ENCODE measurements at places on chromosomes 6 and 20.

GRCh38 chr6:131199568-131200272 is 64.5 kb downstream of the AKAP7 start:
- DNase-seq = peak; percentile 75

GRCh38 chr6:75747152-75747992 is 1.7 kb upstream of the MYO6 start:
- no peak for DNase-seq

GRCh38 chr20:13059398-13060136 is 50.8 kb downstream of the SPTLC3 start:
- DNase-seq = no peak

DNA sequence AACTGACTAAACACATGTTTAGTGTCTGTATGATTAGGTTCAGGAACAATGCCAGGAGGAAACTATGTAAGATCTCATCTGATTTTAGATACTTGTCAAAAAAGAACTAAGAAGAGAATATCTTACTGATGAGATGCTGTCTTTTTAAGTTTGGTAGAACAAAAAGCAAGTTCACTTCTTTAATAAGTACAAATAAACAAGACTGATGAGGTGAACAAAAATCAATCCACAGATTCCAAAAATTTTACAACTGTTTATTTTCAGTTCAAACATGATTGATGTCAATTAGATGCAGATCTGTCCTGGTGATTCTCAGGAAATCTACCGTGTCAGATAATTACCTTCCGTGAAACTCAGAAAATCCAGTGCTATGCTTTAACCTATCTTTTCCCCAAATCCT is 24.9 kb downstream of the EPHA7 start:
- DNase-seq = no peak

DNA sequence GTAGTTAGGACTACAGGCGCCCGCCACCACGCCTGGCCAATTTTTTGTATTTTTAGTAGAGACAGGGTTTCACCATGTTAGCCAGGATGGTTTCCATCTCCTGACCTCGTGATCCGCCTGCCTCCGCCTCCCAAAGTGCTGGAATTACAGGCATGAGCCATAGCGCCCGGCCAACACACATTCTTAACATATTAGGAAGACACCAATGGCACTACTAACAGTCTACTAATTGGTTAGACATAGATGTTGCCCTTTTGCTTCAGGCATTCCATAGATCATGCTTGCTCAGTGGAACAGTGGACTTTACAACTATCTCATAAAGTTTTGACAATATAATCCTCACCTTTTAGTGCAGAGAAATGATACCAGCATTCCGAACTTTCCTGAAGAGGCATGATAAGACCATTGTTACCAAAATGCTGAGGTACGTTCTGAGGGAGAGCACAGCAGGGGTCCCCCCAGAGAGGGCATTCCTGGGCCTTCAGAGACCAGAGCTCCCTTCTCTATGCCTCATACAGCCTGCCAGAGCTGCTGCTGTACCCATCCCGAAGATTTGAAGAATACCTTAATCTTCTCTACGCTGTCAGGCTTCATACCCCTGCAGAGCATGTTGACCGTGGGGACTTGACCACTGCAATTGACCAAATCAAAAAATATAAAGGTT is 89.4 kb downstream of the ECT2L start:
- no peak for DNase-seq

DNA sequence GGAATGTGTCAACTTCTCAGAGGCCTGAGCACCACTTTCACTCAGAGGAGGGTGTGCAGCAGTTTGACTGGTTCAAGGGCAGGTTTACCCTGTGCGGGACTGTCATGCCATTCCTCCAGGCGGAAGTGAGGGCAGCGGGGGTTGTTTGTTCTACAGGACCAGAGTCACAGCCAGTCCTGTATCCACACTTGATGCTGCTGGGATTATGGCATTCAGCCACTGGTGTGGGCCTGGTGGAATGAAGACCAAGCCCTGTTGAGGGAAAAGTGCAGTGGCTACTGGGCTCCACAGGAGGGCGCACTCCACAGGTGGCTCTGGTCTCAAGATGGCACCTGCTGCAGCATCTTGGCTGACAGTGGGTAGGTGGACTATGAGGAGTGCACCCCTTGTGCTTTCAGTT is 14.8 kb downstream of the SEMG2 start:
- DNase-seq = no peak

GRCh38 chr6:44176762-44177509 is 18.3 kb downstream of the CAPN11 start:
- DNase-seq = no peak
